ENCODE measurements at places on chromosomes 7 and 10.

- no peak for DNase-seq
Measured at GRCh38 chr7:50153148-50153547, 60.1 kb upstream of the ZPBP start.

- DNase-seq = no peak
Measured at GRCh38 chr10:11705722-11706121, 36.5 kb upstream of the ECHDC3 start.

- no peak for DNase-seq
Measured at GRCh38 chr7:50822110-50822509, 39.4 kb upstream of the GRB10 start.

- DNase-seq = no peak
Measured at GRCh38 chr7:69906283-69906995, 308.2 kb downstream of the AUTS2 start.

DNA sequence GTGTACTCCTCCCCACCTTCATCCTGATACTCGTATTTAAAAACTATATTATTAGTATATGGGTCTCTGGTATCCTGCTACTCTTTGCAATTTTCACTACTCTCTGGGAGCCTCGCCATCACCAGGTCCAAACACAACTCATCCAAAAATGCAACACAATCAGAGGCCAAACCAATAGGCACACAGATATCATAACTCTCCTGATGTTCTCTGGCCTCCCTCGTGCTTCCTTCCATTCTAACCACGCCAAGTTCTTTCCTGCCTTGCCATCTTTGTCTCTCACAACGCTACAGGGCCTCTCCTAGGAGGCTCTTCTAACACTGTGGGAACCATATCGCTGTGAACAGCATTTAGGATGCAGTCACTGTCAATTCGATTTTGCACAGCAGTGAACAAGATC is 7.3 kb downstream of the RHEB start:
- DNase-seq = no peak

GRCh38 chr7:130268463-130269317 is 2.0 kb downstream of the CPA2 start:
- no peak for DNase-seq

DNA sequence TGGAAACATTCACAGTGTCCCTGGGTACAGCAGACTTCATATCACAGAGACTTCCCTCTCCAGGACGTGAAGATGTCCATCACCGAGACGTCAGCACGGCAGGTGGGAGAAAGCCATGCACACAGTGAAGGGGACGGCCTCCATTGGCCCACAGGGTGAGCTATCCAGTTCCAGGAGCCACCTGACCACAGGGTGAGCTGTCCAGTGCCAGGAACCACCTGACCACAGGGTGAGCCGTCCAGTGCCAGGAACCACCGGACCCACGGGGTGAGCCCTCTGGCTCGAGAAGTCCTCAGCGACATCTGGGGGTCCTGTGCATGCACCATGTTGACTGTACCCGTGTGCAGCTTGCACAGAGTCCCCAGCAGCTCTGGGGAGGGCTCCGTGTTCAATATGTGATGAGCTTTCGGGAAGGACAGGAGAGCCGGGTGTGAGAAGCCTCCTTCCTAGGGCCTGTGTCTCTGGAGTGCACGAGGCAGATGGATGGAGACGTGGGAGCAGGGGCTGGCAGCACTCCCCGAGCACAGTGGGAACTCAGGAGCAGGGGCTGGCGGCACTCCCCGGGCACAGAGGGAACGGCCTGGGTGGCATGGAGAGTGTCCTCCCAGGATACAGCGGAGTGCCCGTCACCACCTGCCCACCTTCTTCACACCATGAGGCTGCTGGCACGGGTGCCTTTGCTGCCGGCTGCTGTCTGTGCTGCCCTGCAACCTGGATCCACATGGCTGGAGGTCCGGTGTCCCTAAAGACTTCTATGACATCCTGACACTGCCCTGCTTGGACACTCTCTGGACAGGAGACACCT is 616.2 kb downstream of the DNAJB6 start:
- DNase-seq = no peak

All from activated naive CD4-positive, alpha-beta T cell treated with anti-CD3 and anti-CD28 coated beads, Interleukin-2, amount 50 U/mL, for 72 hours (primary cell).